ENCODE measurements at places on chromosomes 6 and 20. TPM values are rescaled to one million over a fixed set of nuclear protein-coding genes. Genes with fewer than 3 reads are reported as not detected.

DNA sequence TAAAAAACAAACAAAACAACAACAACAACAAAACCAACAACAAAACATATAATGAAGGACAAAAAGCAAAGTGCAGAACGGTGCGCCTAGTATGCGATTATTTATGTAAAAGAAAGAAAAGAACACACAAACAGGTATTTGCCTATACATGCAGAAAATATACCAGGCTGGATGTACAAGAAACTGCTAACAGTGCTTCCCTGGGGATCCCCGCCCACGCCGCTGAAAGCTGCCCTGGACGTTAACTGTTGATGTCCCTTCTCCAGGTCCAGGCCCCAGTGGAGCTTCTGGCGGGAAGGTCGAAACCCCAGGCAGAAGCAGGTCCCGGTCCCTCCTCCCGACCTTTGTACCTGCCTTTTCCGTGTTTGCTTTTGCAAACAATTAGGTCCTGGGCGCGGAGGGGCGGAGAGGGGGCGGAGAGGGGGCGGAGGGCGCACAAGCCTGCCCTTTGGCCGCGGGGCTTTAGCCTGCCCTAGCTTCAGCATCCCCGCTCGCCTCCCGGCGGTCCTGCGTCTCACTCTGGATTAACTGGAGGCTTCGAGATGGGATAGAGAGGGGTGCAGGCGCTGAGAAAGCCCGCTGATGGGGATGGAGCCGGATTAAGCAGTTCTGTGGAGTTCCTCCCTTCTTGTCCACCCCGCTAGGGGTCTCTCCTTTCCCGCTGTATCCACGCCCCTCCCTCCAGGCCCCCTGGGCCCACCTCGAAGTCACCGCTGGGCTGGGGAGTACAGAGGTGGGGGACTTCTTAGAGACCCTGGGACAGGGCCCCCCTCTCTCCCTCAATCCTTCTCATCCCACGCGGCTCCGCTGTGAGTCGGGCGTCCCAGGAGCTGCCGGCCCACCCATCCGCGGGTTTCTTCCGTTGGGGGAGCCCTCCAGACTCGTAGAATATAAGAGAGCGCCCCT is 8.2 kb upstream of the AHCY start:
- DNase-seq: no peak

DNA sequence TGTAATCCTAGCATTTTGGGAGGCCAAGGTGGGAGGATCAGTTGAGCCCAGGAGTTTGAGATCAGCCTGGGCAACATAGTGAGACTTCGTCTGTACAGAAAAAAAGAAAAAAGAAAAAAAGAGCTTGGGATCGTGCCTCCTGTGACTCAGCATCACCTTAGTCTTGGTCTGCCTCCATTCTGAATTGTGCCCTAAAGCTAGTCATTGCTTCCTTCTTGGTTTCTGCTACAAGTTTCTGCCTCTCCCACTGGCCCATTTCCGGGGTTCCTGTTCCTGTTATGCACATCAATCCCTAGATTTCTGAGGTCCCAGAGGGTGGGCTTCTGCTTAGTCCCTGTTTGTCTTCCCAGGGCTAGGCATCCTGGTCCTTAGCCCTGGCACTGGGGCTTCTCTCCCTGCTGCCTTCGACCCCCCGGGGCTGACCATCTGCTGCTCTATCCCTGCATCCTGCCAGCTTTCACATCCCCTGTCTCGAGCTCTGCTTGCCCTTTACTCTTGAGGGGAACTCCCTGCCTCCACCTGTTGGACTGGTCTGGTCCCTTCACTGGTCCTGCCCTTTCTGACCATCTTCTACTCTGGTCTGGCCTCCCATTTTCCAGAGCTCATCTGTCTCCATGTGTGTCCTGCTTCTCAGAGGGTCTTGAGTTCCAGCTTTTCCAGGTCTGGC is 77.5 kb upstream of the ESR1 start:
- DNase-seq: no peak

- no peak for DNase-seq
These were observed 204.5 kb downstream of the UBE3D start for GRCh38 chr6:82861121-82861520.

DNA sequence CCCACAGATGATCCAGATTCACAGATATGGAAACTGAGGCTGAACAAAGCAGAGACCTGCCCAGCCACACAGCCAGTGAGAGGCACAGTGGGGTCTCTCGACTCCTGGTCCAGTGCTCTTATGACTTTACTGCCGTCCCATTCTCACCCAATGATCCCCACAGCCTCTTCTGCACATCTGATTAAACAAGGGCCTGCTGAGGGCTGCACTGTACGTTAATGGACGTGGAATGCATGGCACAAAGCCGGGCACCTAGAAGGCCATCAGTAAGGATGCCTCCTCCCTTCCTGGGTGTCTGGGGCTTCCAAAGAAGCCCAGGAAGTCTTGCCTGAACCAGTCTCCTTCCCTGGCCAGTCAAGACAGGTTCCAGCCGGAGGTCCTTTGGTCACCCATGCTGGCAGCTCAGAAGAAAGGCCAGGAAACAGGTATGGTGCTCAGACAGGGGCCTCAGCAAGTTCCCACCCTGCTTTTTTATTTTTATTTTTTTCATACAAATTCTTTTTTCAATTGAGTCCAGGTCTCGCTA is 3.8 kb downstream of the TFEB start:
- no peak for DNase-seq

The ZBTB9 gene
- 11.3 TPM for total RNA-seq

The NHLRC1 gene
- total RNA-seq: 3.5 TPM

Data from type B pancreatic cell (in vitro differentiated cells).